ENCODE measurements at places on chromosomes 3 and 15.

DNA sequence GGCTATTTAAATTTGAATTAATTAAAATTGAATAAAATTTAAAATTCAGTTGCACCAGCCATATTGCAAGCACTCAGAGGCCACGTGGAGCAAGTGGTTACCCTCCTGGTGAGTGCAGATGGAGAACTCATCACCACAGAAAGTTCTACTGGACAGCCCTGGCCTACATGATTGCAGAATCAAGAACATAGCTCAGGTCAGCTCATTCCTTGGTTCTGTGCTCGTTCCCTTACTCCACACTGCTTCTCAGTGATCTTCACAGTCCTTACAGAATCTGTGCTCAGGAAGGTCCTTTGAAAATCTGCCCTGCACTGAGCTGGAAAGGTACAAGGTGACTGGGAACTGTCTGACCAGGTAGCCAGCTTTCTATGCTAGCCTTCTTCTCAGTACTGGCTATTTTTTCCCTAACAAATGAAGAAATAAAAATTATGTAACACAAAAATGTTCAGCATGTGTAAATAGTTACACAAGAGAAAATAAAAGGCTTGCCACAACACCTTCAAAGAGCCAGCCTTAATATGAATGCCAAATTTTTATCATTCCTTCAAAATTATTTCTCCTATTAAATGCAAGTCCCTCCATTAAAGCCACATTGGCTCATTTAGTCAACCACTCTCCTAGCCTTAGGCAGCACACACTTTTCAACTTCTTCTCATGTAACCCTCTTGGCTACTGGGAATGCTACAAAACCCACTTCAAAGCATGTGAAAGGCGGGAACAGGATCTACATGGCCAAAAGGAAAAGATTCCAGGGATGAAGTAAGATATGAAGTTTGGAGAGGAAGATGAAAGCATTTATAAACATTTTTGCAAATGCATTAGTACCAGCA lies 326.4 kb upstream of the WNT5A start:
- peak; percentile 11 for DNase-seq

DNA sequence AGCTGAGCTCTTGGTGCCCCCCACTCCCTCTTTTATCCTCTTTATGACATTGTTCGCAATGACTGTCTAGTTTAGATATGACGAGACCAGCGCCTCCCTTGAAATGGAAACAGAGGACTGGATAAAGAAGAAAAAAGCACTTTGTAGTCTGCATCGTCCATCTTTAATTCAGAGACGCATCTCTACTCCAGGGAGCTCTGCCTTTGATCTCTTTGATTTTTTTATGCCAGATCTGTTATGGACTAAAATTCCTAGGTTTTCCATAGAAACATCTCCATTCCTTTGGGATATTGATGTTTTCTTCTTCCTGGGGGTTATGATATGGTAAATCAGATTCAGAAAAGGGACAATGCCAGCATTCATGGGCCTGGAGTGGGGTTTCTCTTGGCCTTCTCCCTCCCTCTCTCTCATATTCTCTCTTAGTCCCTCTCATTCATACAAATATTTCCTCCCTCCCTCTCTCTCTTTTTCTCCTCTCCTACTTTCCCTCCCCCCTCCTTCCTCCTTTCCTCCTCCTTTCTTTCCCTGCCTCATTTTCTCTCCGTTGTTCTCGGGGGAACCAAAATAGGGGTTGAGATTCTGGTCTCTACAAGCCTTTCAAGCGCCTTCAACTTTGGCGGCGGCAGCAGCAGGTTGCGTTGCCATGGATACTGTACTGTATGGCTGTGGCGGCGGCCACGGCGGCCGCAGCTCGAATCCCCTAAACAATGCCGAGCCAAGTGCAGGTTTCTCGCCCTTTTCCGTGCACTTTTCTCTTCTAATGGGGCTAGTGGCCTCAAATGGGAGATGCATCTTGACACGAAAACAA lies 45.5 kb downstream of the ZIC4 start:
- DNase-seq: peak; percentile 31

DNA sequence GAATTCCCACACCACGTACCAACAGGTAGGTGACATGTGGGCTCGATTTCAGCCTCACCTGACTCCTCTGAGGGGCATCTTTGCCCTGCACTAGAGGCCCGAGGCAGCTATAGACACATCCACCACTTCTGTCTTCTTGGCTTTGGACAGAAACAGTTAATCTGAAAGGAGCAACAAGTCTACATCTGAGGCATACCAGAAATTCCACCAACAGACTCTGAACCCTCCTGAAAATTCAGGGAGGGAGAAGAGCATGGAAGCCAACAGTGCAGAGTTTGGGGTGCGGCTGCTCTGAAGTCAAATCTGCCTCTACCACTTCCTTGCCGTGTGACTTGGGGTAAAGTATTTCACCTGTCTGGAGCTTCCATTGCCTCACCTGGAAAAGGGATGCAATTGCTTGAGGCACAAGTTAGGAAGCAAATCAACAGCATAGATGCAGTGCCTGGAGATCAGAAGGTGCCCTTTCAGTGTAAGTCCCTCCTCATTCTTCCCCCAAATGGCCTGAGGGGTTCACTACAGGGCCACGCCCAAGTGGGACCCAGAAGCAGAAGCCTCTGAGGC lies 119.8 kb downstream of the SHQ1 start:
- no peak for DNase-seq

DNA sequence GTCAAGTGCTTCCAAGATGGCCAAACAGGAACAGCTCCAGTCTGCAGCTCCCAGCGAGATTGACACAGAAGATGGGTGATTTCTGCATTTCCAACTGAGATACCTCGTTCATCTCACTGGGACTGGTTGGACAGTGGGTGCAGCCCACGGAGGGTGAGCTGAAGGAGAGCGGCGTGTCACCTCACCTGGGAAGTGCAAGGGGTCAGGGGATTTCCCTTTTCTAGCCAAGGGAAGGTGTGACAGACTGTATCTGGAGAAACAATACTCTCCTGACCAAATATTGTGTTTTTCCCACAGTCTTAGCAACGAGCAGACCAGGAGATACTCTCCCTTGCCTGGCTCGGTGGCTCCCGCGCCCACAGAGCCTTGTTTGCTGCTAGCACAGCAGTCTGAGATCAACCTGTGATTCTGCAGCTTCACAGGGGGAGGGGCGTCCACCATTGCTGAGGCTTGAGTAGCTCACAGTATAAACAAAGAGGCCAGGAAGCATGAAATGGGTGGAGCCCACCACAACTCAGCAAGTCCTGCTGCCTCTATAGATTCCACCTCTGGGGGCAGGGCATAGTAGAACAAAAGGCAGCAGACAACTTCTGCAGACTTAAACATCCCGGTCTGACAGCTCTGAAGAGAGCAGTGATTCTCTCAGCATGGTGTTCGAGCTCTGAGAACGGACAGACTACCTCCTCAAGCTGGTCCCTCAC lies 293.5 kb upstream of the SUCLG2 start:
- DNase-seq: no peak

- peak; percentile 44 for DNase-seq
Measured at GRCh38 chr3:37526511-37526910, 335.2 kb upstream of the CTDSPL start.

GRCh38 chr15:80744415-80744814 lies 34.8 kb upstream of the CEMIP start:
- no peak for DNase-seq

GRCh38 chr3:8532251-8532871 lies 30.7 kb downstream of the LMCD1 start:
- DNase-seq: peak; percentile 90

DNA sequence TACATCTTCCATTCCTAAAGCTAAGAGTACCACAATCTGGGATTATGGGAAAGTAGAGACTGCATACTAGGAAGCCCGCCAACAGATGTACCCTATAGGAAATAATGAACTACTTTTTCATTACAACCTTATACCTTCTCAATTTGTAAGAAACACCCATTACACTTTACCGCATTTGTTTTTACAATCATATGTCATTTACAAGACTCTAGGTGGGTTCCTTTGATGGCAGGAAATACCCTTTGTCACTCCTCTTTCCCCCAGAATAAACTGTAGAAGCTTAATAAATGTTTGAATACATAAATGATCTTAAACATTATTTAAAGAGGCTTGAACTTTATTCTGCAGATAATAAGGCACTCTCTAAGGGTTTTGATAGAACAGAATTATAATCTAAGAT lies 150.1 kb upstream of the TGFBR2 start:
- DNase-seq: no peak

GRCh38 chr3:129703913-129704312 lies 97.4 kb upstream of the PLXND1 start:
- peak; percentile 9 for DNase-seq

- peak; percentile 31 for DNase-seq
Measured at GRCh38 chr3:133742351-133743091, 3.7 kb upstream of the TF start.

DNA sequence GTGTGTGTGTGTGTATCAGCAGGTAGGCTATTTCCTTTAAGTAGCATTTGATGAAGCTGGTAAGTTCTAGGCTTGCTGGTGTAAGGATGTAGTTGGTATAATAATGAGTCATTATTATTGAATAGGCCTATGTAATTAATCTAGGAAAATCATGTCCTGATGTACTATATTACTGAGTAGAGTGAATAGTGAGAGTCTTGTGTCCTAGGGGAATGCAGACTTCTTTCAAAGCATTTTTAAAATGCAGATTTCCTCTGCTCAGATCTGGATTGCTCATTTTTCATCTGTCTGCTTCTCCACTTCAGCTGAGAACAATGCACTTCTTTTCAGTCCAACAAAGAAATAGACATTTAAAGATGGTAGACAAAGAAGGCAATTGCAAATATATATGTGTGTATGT lies 434.2 kb upstream of the ONECUT1 start:
- no peak for DNase-seq

- DNase-seq: peak; percentile 22
Measured at GRCh38 chr15:81548365-81549130, 174.5 kb upstream of the TMC3 start.

GRCh38 chr3:55488398-55489055 lies 1.4 kb upstream of the WNT5A start:
- DNase-seq: peak; percentile 92

GRCh38 chr15:36208868-36209582 lies 370.4 kb upstream of the CDIN1 start:
- peak; percentile 23 for DNase-seq

GRCh38 chr15:72796515-72797337 lies 13.2 kb upstream of the ADPGK start:
- DNase-seq: peak; percentile 48

DNA sequence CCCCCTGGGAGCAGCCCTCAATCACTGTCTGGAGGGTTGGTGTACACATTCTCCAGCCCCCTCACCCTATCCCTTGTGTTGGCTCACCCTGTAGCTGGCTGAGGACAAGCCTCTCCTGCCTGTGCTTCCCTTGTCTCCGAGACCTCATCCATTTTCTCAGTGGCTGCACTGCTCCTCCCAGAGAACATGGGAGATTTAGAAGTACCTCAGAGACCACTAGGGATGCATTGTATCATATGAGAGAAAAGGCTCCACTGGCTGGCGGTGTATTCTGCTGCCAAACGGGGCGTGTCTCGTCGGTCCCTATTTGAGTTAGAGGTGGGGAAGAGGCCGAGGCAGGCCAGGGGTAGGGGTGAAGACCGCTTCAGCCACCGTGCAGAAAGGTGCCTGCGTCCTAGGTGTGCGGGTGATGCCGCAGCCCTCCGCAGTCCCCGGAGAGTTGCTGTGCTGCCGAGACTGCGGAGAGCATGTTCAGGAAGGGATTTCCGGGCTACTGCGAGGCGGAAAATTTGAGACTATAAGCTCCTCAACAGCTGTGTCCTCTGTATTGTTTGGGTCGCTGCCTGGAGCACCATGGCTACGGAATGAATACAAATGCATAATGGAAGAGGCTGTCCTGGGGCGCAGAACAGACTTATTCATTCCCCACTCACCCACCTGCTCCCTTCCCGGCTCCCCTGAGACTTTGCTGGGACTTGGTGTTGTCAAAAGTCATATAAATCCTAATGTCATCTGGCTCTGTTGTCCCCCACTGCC lies 43.8 kb downstream of the SPSB4 start:
- peak; percentile 64 for DNase-seq

- peak; percentile 54 for DNase-seq
Measured at GRCh38 chr15:62394079-62394478, 229.0 kb upstream of the C2CD4B start.

DNA sequence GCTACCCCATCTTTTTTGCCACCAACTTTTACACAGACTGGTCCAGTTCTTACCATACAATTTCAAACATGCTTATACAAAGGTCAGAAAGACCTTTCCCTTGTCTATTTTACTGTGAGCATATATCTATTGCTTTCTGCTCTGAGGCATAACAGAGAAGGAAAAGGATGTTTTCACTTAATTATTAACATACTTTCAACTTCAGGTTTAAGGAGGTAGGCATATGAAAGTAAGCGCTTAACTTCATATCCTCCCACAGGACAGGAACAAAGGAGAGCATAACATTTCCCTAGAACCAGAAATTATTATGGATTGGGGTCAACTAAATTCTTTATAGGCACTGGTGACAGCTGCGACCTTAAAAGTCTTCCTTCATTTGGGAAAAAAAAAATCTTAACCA lies 1.1 kb downstream of the MYEF2 start:
- no peak for DNase-seq

GRCh38 chr15:71440489-71441110 lies 325.3 kb downstream of the THSD4 start:
- DNase-seq: peak; percentile 75

DNA sequence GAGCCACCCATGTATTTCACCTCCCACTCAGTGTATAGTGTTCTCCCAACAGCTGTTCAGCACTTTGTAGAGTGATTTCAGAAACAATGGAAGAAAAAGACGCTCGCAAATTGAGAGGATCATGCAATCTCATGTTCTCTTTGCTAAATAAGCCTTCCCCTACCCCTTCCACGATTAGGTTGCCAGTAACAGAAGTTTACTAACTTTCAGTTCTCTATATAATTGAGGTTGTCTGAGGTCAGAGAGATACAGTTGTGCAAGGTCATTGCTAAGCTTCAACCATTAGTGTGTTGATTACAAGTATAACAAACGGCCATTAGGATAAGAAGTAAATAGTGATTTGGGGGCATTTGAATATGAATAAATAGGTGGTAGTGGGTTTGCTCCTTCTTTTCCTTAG lies 99.6 kb downstream of the TUSC7 start:
- DNase-seq: no peak

- peak; percentile 34 for DNase-seq
Measured at GRCh38 chr15:49898575-49899283, 220.3 kb downstream of the ATP8B4 start.

DNA sequence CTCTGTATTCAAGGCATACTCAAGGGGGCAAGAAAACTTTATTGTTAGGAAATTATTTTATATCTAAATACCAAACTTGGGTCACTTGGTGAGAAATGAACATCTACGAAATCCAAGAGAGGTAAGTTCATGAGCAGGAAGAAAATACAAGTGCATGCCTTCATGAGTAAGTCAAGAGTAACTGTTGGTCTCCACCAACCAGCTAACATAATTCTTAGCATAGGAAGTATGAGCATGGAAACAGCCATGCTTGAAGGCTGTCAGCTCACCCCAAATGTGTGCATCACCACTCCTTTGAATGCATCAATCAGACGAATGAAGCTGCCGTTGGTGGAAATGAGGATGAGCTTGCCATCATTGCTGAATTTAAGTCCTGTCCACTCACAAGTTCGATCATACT lies 13.9 kb downstream of the PPM1M start:
- no peak for DNase-seq

DNA sequence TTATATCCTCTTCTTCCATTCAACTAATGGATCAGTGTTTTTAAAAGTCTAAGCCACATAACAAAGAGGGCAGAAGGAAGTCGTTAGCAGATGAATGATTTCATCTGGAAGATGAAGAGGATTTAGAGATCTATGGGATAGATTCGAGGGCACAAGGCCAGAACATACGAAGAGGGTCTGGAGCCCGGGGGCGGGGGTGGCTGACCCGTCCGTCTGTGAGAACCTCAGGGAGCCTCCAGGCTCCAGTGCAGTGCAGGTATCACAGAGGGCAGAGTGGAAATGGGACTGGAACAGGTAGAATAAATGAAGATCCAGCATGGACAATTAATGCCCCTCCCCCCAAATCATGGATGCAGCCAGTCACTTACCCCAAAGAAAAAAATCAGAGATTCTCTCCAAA lies 1.5 kb upstream of the GOLGA8B start:
- no peak for DNase-seq

All from EH (cell line).